ENCODE measurements at places on chromosomes 1 and 21. TPM values are rescaled to one million over a fixed set of nuclear protein-coding genes. Genes with fewer than 3 reads are reported as not detected.
A peak's percentile ranks its signal among the peaks of the same experiment; 100 is the strongest.

The FAM167B gene
- total RNA-seq, result not detected

GRCh38 chr1:9867408-9868243, 42.4 kb downstream of the CTNNBIP1 start:
- DNase-seq, result peak; percentile 49

DNA sequence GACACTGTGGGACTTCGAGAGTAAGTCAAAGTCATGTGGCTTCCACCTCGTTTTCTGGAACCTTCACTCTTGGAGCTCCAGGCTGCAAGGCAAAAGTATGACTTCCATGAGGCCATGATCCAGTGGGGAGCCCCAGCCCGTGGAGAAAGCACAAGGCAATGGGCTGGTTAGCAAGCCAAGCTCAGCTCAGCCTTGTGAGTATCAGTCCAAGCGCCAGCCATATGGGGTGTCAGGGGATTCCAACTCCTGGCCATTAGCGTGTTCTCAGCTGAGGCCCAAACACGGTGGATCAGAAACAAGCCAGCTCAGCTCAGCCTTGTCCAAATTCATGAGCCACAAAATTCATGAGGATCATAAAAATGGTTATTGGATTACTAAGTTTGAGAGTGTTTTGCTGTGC, 261.0 kb downstream of the RHOU start:
- no peak for DNase-seq

The PRAMEF9 gene
- not detected for total RNA-seq

- no peak for DNase-seq
Measured at GRCh38 chr1:223143537-223144248, 645 bp upstream of the TLR5 start.

The BSND gene
- not detected for total RNA-seq

- DNase-seq, result no peak
Measured at GRCh38 chr1:85571828-85572227, 8.7 kb upstream of the CCN1 start.

The LMX1A gene
- total RNA-seq, result not detected

DNA sequence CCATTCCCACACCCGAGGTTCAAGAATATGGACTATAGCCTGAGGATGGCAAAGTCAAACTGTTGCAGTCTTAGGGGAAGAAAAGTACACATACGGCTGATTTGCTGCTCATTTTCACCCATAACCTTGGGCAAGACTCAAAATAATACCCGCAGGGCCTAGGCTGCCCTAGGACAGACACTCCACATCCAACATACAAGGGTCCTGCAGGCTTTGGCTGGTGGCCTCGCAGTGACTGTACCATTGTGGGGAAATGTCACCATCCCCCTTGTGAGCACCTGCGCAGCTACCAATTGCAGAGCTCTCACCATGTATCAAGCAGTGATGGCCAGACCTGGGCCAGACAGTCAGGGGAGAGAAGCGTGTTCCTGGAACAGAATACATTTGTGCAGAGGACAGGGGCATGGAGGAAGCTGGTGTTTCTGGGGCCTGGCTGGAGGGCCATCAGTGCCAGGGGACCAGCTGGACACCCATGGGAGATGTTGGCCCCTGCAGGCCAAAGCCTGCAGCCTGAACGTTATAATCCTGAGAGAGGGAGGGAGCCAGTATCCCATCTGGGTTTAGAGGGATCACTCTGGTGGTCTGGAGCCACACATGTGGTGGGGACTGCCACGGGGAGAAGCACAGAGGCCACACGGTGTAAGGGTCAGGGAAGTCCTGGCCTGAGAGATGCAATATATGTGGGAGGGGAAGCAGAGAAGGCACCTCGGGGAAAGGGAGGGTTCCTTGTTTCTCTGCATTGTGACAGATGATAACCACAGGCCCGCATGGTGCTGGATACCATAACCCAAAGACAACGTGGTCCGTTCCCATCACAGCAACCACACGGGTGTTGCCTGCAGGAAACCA, 101.2 kb downstream of the GLIS1 start:
- no peak for DNase-seq

The KRTAP12-2 gene
- total RNA-seq, result not detected

The ENAH gene
- total RNA-seq, result 171 TPM

DNA sequence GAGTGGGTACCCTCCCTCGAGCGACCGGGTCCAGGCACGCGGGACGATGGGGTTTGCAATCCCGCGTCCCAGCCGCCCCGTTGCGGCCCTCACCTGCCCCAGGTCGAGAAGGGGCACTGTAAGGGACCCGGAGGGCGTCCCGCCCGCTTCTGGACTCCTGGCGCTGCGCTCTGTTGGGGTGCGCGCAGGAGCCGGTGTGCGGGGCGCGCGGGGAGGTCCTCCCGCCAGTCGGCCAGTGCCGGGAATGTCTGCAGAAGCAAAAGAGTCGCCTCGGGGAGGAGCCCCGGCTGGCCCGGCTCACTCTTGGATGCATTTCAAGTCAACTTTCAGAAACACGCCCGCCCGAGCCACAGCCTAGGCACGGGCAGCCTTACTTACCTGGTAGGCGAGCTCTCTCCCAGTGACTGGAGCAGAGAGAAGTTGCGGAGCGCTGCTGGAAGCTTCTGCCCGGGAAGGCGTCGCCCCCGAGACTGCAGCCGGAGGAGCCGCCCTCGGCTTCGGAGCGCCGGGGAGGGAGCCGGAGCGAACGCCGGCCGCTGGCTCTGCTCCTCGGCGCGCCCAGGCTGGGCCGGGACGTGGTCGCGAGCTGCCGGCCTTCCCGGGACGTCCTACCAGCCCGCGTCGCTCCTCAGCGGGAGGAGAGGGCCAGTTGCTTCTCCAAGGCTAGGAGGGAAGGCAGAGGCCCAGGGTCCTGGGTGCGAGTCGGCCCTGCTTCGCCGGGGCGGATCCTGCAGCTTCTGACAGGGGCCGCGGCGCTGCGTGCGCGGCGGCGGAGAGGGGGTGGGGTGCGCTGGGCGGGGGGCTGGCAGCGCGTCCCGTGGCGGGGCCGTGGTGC, at the start of gene LMX1A:
LMX1A (minus strand) TSS at position 739 of the 835 bp plus-strand sequence. CDS start 1,156 bp downstream, outside the sequence.
- peak; percentile 41 for DNase-seq
